Stimulated activated CD4-positive, alpha-beta T cell treated with anti-CD3 and anti-CD28 coated beads, Interleukin-4, amount 100 ng/mL, for 24 hours (primary cell): ENCODE measurements at places on chromosomes 12 and 14.
A peak's percentile ranks its signal among the peaks of the same experiment; 100 is the strongest.

GRCh38 chr14:104563742-104564615 lies 15.6 kb upstream of the C14orf180 start:
- DNase-seq: peak; percentile 66

- DNase-seq: peak; percentile 23
Observed at GRCh38 chr12:95859344-95859816, 628 bp downstream of the SNRPF start.

- DNase-seq: no peak
Observed at GRCh38 chr12:77224346-77224745, 159.0 kb upstream of the E2F7 start.

DNA sequence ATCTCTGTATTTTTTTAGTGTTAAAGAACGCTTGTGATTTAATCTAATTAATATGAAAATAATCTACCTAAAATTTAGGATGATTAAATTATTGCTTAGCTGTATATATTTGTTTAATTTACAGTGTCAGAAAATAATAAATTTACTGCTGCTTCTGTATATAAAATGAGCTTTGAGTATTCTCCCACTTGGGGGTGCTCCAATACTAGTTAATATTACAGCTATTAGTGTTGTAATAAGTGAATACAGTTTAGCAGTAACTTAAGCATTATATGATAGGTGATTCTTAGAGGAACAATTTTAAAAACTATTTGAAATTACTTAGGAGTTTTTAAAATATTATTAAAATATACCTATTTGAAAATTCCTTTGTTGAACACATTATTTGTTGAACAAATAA lies 62.2 kb downstream of the PAPOLA start:
- no peak for DNase-seq

- no peak for DNase-seq
Observed at GRCh38 chr12:112627851-112628250, 163.7 kb upstream of the RPH3A start.

DNA sequence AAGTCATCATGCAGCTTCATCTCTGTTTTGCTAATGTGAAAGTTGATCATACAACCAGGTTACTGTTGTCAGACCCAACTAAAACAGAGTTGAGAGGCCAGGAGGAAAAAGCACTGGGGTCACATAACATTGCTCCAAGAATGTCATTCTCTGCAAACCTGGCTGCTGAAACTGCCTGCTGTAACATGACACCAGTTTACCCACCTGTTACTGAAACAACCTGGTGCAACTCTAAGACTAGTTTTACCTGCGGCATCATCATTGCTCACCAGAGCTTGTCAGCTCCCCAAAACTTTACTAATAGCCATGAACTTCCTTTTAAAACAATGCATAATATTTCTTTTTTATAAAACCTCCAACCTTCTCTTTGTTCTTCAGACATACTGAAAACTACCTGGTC lies 30.7 kb upstream of the DEGS2 start:
- DNase-seq: no peak

GRCh38 chr14:29459969-29460560 lies 467.6 kb downstream of the PRKD1 start:
- DNase-seq: no peak

DNA sequence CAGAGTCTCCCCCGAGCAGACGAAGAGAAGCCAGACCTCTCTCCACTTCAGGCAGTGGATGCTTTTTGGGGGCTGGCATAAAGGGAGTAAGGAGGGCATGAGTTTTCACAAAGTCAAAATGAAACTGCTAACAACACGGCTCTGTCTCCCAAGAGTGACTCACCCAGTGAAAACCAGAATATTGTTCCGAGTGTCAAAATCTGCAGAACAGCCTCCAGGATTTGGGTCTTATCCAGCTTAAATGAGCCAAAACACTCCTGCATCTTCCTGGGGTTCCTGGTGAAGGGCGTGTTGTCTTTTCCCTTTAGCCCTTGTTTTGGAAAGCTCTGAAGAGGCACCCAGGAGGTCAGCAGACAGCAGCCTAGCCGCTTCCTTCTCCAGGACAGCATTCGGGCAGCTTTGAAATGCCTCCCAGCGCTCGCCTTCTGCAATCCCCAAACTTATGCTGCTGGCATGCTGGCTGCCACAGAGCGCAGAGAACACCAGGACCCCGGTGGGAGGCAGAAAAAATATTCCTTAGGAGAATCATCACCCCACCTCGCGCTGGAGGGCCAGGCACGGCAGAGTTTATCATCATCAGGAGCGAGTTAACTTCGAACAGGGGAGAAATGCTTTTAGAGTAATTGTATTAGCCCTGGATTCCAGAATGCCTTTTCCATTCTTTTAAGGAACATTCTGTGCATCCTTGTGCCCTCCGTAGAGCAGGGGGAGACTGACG lies 117.7 kb upstream of the NCOR2 start:
- DNase-seq: no peak

- no peak for DNase-seq
Observed at GRCh38 chr12:131018019-131018620, 64.4 kb downstream of the ADGRD1 start.

GRCh38 chr12:76080729-76081415 lies 3.6 kb downstream of the NAP1L1 start:
- DNase-seq: peak; percentile 19

GRCh38 chr12:27521066-27521465 lies 2.9 kb upstream of the PPFIBP1 start:
- no peak for DNase-seq

DNA sequence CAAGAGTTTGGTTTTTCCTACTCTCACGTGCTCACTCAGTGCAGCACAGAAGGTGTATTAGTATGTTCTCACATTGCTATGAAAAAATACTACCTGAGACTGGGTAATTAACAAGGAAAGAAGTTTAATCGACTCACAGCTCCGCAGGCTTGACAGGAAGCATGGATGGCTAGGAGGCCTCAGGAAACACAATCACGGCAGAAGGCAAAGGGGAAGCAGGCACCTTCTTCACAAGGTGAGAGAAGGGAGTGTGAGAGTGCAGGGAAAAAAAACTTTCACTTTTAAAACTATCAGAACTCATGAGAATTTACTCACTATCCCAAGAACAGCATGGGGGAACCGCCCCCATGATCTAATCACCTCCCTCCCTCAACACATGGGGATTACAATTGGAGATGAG lies 185.8 kb upstream of the TMPO start:
- DNase-seq: no peak

- no peak for DNase-seq
Observed at GRCh38 chr12:51766067-51766676, 82.3 kb downstream of the FIGNL2 start.

DNA sequence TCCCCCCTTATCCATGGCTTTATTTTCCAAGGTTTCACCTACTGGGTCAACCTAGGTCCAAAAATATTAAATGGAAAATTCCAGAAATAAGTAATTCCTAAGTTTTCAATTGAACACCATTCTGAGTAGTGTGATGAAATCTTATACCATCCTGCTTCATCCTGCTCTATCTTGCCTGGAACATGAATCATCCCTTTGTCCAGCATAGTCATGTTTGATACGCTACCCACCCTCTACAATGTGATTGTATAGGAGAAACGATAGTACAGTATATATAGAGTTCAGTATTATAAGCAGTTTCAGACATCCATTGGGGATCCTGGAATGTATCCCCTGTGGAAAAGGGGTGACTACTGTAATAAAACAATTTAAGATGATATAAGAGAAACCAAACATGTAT lies 62.2 kb downstream of the IFNG start:
- no peak for DNase-seq

DNA sequence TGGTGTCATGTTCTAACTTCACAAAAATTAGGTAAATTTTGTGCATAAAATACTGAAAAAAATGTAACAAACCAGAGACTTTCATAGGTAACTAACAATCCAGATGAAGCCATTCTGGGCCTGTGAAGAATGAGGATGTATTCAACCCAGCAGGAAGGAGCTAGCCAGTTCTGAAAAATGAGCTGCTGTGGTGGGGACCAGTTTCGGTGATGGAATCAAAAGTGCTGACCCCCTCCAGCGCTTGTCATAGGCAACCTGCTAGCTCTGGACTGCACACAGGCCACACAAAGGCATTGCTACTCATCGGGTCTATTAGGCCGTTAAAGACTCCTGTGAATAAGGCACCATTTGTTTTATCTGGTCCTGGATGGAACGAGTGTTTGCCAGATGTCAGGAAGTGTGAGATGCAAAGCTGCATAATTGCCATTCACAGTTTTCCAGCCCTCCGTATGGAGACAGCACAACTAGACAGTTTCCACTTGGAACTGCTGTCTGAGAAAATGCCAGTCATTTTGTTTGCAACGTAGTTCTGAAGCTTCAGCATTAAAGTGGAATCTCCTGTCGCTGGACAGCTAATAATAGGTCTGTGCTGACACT lies 3.3 kb upstream of the RIMBP2 start:
- DNase-seq: no peak

- no peak for DNase-seq
Observed at GRCh38 chr14:30849354-30849753, 25.0 kb upstream of the COCH start.

DNA sequence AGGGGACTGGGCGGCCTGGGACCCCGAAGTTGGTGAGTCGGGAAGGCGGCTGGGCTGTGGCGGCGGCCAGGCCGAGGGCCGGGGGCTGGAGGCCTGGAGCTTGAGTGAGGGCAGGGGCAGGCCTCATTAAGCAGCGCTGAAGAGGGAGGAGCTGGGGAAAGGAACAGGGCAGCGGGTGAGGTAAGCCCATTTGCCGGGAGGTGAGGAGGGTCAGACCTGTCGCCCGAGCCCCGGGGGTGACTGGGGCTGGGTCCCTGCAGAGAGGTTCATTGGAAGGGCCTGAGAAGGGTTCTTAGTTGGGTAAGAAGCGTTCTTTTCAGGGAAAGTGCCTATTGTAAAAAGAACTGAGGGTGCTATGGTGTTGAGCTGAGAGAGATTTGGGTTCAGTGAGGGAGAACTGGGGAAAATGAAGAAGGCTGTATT lies 441 bp downstream of the RAB5B start:
- DNase-seq: peak; percentile 36

GRCh38 chr12:56785141-56785865 lies 22.2 kb downstream of the HSD17B6 start:
- DNase-seq: no peak

- no peak for DNase-seq
Observed at GRCh38 chr12:54373649-54374561, 9.6 kb upstream of the GPR84 start.

GRCh38 chr12:104171785-104172569 lies 34.0 kb upstream of the NFYB start:
- no peak for DNase-seq

GRCh38 chr12:19834592-19834991 lies 395.3 kb downstream of the AEBP2 start:
- no peak for DNase-seq

GRCh38 chr12:105279460-105280056 lies 43.6 kb upstream of the APPL2 start:
- DNase-seq: peak; percentile 27

GRCh38 chr12:54383041-54383609 lies 1.4 kb downstream of the ZNF385A start:
- DNase-seq: peak; percentile 33

DNA sequence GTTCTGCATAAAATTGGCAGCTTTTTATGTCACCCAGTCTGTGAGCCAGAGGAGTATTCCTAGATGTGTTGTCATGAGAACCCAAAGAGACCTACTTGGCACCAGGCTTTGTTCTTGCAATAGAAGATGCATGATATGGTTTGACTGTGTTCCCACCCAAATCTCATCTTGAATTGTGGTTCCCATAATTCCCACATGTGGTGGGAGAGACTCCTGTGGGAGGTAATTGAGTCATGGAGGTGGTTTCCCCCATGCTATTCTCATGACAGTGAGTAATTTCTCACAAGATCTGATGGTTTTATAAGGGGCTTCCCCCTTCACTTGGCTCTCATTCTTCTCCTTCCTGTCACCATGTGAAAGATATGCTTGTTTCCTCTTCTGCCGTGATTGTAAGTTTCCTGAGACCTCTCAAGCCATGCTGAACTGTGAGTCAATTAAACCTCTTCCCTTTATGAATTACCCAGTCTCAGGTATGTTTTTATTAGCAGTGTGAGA lies 572.0 kb upstream of the ATP2B1 start:
- peak; percentile 42 for DNase-seq

GRCh38 chr14:45893127-45893526 lies 640.1 kb upstream of the MIS18BP1 start:
- DNase-seq: no peak

DNA sequence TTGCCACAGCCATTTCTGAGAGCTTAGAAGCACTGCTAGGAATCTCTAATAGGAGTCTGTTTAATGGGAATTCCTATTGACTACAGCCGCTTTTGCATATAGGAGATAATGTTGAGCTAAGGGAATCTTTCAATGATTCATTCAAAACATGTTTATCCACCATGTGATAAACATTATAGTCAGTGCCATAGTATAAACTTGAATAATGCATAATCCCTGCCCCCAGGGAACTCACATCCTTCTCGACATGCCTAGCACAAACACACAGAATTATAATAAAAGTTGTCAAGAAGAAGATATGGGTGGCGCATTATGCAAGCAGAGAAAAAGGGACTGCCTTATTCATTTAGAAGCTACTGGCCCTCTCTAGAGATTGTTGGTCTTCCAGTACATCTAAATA lies 248.0 kb downstream of the DAD1 start:
- DNase-seq: no peak

- DNase-seq: no peak
Observed at GRCh38 chr12:113325916-113326315, 9.0 kb downstream of the SLC8B1 start.
